ENCODE measurements at places on chromosomes 4 and X. TPM values are rescaled to one million over a fixed set of nuclear protein-coding genes. Genes with fewer than 3 reads are reported as not detected.

Gene TLR10
- 0.71 TPM for total RNA-seq

Gene CSAG3
- not detected for total RNA-seq

Gene ATG4A
- 11.1 TPM for total RNA-seq

Gene CFAP47
- total RNA-seq: 8.7 TPM

Gene TCEAL1
- 38.8 TPM for total RNA-seq

Gene PFKFB1
- total RNA-seq: not detected

Gene PPARGC1A
- total RNA-seq: 40.5 TPM

Data from camera-type eye (tissue), 1 donor.